Epithelial cell of umbilical artery (primary cell): ENCODE measurements at places on chromosomes 11 and 22. TPM values are rescaled to one million over a fixed set of nuclear protein-coding genes. Genes with fewer than 3 reads are reported as not detected.

The RASGRP2 gene
- 0.46 and 1.6 TPM in 2 replicates for total RNA-seq

The AP1B1 gene
- 94.5 and 121 TPM in 2 replicates for total RNA-seq

The ARHGAP8 gene
- 0.65 TPM in 1 of 2 replicates, not detected in the other for total RNA-seq

The PKNOX2 gene
- total RNA-seq, result under 0.01 TPM in 1 of 2 replicates, not detected in the other

The CCDC89 gene
- not detected in 2 replicates for total RNA-seq

The TRIM51 gene
- total RNA-seq, result not detected in 2 replicates

The ZP1 gene
- not detected in 2 replicates for total RNA-seq

The VEGFB gene
- 7.6 and 10.7 TPM in 2 replicates for total RNA-seq

The POTEH gene
- total RNA-seq, result not detected in 2 replicates

The MAP6 gene
- total RNA-seq, result under 0.01 and 0.15 TPM in 2 replicates

The PEX16 gene
- 38.3 and 43.2 TPM in 2 replicates for total RNA-seq

The TUB gene
- total RNA-seq, result 7.5 and 7.6 TPM in 2 replicates

The SCN3B gene
- total RNA-seq, result under 0.01 and 0.91 TPM in 2 replicates

The MPPED1 gene
- under 0.01 TPM in 1 of 2 replicates, not detected in the other for total RNA-seq

The RIC3 gene
- not detected in 2 replicates for total RNA-seq

The TMA7B gene
- total RNA-seq, result not detected in 2 replicates

The F2 gene
- total RNA-seq, result not detected in 2 replicates

The EXT2 gene
- total RNA-seq, result 73.4 and 128 TPM in 2 replicates

The TMPRSS6 gene
- not detected in 2 replicates for total RNA-seq

The PDE2A gene
- total RNA-seq, result 1.4 and 5.5 TPM in 2 replicates

The KRTAP5-2 gene
- total RNA-seq, result not detected in 2 replicates

The CNTF gene
- 0.97 and 1.8 TPM in 2 replicates for total RNA-seq

The OVOL1 gene
- total RNA-seq, result not detected in 2 replicates

The KCNJ5 gene
- 0.30 TPM in 1 of 2 replicates, not detected in the other for total RNA-seq

The PRRG4 gene
- total RNA-seq, result under 0.01 and 0.15 TPM in 2 replicates

The RBM4 gene
- total RNA-seq, result 118 and 149 TPM in 2 replicates

The CDPF1 gene
- total RNA-seq, result 10.1 and 11.9 TPM in 2 replicates

The SIPA1 gene
- 38.7 and 42.1 TPM in 2 replicates for total RNA-seq

The C1QTNF5 gene
- total RNA-seq, result 82.5 and 90.6 TPM in 2 replicates

The IGLL1 gene
- total RNA-seq, result not detected in 2 replicates

The IGSF22 gene
- not detected in 2 replicates for total RNA-seq

The OR52A1 gene
- not detected in 2 replicates for total RNA-seq

The HEPN1 gene
- 0.46 TPM in 1 of 2 replicates, not detected in the other for total RNA-seq

The GGTLC3 gene
- not detected in 2 replicates for total RNA-seq

The AIFM3 gene
- 0.32 and 0.46 TPM in 2 replicates for total RNA-seq
